Fibroblast of lung (primary cell): ENCODE measurements at places on chromosomes 12 and 14. TPM values are rescaled to one million over a fixed set of nuclear protein-coding genes. Genes with fewer than 3 reads are reported as not detected.
A peak's percentile ranks its signal among the peaks of the same experiment; 100 is the strongest.

GRCh38 chr12:74440469-74440868 is 97.2 kb upstream of the ATXN7L3B start:
- DNase-seq = no peak

TMPRSS12 gene
- total RNA-seq = not detected in 2 replicates

DNA sequence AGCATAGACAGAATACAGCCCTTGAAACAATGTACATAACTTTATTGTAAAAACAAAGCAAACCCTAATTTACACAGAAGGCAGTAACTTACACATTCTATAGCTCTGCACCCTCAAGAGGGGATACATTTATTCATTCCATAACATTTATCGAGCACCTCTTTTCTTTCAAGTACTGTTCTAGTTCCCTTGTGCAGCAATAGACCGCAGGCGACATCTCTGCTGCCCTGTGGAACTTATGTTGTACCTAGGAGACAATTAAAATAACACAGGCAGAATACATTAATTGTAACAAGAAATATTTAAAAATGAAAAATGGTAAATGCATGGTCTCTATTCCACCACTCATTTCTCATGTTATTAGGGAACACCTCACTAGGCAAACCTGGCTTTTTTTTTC is 1.4 kb upstream of the ARHGDIB start:
- DNase-seq = no peak

GRCh38 chr14:28130610-28131284 is 635.8 kb upstream of the FOXG1 start:
- DNase-seq = no peak

PRIMA1 gene
- total RNA-seq = not detected in 2 replicates

SLC39A2 gene
- 0.17 and 0.26 TPM in 2 replicates for total RNA-seq

DNA sequence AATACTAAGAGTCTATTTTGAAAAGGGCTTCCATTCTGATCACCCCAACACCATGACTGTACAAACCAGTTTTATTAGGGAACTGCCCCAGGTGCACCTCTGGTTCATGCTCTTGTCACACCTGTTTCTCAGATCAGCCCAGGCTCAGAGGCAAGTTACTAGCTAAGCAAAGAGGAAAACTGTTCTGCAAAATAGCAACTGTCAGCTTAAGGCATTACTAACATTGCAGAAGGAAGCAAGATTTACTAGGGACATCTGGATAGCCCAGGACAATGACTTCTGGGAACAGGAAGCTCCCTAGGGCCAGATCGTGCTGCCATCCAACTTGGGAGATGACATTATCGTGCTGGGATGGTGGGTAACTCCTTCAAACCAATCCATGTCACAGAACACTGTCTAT is 30.1 kb downstream of the ANAPC7 start:
- no peak for DNase-seq

GRCh38 chr14:21999402-21999801 is 325.8 kb upstream of the OR4E1 start:
- DNase-seq = no peak

DNA sequence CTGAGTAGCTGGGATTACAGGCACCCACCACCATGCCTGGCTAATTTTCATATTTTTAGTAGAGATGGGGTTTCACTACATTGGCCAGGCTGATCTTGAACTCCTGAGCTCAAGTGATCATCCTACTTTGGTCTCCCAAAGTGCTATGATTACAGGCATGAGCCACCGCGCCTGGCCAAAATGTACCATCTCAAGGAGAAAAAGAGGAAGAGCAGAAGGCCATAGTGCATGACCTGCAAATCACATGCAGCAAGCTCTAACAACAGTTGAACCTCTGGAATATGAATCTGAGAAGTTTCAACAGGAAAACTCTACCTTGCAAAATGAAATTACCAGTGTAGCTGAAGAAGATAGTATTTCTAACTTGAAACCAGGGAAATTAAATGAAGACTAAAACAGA is 17.1 kb upstream of the SERPINA1 start:
- no peak for DNase-seq

GRCh38 chr14:71521238-71522135 is 410.7 kb upstream of the RGS6 start:
- DNase-seq = no peak

NOVA1 gene
- 3.6 and 5.1 TPM in 2 replicates for total RNA-seq

DNA sequence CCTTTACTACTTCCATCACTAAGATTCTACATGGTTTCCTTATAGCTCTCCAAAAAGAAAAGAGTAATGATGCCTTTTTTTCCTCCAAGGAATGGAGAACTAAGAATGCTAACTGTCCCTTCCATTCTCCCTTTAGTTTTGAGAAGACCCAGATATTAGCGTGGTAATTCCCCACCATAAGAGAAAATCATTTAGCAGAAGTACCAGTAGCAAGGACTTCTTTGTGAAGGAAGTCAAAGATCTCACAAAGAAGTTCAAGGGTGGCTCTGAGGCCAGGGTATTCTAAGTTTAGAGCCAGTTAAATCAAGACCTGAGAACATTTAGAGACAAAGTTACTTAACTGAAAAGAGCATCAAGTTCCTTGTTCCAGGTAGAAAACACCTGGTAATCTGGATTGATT is 7.3 kb downstream of the USP15 start:
- no peak for DNase-seq

GRCh38 chr12:123265851-123266678 is 5.6 kb downstream of the CDK2AP1 start:
- no peak for DNase-seq

PLCZ1 gene
- total RNA-seq = not detected in 2 replicates

HCAR2 gene
- under 0.01 TPM in 1 of 2 replicates, not detected in the other for total RNA-seq

ZNF385A gene
- total RNA-seq = 2.3 and 3.3 TPM in 2 replicates

DNA sequence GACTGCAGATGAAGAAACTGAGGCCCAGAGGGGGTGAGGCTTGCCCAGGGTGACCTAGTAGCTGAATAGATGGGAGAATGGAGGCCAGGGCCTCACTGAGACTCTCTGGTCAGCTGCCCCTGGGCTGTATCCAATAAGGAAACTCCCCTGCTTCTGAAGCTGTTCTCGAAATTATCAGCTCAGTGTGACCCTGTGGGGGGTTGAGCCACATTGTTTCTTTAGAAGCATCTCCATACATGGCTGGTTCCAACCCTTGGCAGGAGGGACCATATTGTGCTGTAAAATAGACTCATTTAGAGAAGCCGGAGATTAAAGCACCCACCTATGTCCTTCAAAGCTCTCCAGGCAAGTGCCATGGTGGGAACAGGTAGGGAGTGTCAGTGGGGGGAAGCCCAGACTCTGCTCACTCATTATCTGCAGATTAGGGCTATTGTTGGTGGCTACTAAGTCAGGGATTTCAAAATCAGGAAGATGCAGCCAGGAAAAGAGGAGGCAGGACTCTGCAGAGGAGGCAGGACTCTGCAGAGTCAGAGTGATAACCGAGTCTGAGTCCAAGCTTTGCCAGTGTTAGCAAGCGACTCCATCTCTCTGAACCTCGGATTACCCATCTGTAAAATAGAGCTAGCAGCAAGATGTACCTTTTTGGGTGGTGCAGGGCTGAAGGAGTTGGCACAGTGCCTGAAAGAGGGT is 3.5 kb downstream of the SERPINA5 start:
- no peak for DNase-seq

- peak; percentile 53 for DNase-seq
Observed at GRCh38 chr14:55366271-55366670, 45.4 kb downstream of the ATG14 start.

TAS2R30 gene
- 2.6 and 4.0 TPM in 2 replicates for total RNA-seq
